Osteoblast (primary cell): ENCODE measurements at places on chromosomes 1 and 21. TPM values are rescaled to one million over a fixed set of nuclear protein-coding genes. Genes with fewer than 3 reads are reported as not detected.

GRCh38 chr21:42553435-42553834 is 39.8 kb downstream of the SLC37A1 start:
- no peaks in the 10 kb centered on the region for H3K27me3 ChIP-seq
- H3K4me3 ChIP-seq, result no peak overlapping the region
- no peaks in the 10 kb centered on the region for H3K36me3 ChIP-seq
- H3K4me1 ChIP-seq, result no peaks in the 10 kb centered on the region
- no peak overlapping the region for H3K27ac ChIP-seq
- DNase-seq, result no peak

- H3K27me3 ChIP-seq, result no peaks in the 10 kb centered on the region
- peak overlapping the region; percentile 79 for H3K4me3 ChIP-seq
- H3K27ac ChIP-seq, result peak overlapping the region; percentile 23
- peaks cover 11% of the 10 kb centered on the region for H3K36me3 ChIP-seq
- DNase-seq, result peak; percentile 91
Measured at GRCh38 chr1:25800703-25801377, 847 bp downstream of the SELENON start.

DNA sequence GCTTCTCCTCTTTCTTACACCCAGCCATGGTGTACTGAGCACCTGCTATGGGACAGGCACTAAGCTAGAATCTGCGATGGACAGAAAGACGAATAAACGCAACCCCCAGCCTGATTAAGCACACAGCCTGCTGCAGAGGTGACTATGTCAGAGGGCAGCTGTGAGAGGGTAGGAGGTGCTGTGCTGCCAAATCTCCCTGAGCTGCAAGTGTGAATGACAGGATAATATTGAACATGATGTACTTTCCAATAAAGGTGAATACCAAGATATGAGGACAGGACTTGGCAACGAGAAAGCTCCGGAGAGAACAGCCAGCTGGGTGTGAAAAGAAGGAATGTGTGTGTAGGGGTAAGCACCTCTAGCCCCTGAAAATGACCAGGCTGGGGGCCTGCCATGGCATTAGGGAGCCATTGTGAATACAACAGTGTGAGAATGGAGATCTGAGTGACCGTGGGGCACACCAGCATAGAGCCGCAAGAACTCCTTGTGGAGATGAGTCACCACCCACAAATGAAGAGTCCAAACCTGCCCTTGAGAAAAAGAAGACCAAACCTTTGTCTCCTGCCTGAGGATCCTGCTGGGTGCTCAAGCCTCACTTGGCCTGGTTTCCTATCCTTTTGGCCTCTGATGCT is 83.0 kb upstream of the ATF3 start:
- H3K4me3 ChIP-seq, result no peak overlapping the region
- no peak overlapping the region for H3K27ac ChIP-seq
- peaks cover 22% of the 10 kb centered on the region for H3K27me3 ChIP-seq
- H3K36me3 ChIP-seq, result no peaks in the 10 kb centered on the region

DNA sequence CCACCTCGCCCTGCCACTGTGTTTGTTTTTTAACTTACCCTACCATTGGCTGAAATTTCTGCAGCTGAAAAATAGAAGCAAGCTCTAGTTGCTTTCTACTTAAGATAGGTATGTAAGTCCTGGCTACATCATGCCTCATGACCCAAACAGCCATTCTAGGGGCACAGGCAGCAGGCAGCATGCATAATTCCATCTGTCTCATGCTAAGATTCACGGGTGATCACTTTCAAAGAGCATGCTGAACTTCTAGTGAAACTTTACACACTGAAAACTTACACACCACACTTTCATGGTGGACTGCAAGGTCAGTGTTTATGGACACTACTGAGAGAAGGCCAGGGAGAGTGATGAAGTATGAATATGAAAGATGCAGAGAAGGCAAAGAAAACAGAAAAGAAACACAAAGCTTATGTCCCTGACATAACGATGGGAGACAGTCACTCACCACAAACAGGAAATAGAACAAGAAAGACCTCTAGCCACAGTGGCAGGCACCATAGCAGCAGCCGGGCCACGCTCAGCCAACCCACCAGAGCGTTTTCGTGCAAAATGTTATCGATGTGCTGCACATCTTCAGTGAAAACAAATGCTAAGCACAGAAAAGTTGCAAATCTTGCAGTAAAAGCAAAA is 102.3 kb upstream of the TIAM1 start:
- H3K27me3 ChIP-seq, result no peaks in the 10 kb centered on the region
- no peak overlapping the region for H3K27ac ChIP-seq
- H3K4me1 ChIP-seq, result no peaks in the 10 kb centered on the region
- no peaks in the 10 kb centered on the region for H3K36me3 ChIP-seq

GRCh38 chr1:26787381-26787705 is 407 bp upstream of the PIGV start:
- peak overlapping the region; percentile 98 for H3K27ac ChIP-seq
- H3K27me3 ChIP-seq, result no peaks in the 10 kb centered on the region
- peak overlapping the region; percentile 76 for H3K4me3 ChIP-seq
- H3K36me3 ChIP-seq, result peaks cover 11% of the 10 kb centered on the region
- peaks cover 65% of the 10 kb centered on the region for H3K4me1 ChIP-seq

GRCh38 chr1:166882893-166883292 is 6.8 kb upstream of the TADA1 start:
- DNase-seq, result no peak
- H3K27ac ChIP-seq, result no peak overlapping the region
- no peak overlapping the region for H3K4me3 ChIP-seq
- no peaks in the 10 kb centered on the region for H3K4me1 ChIP-seq
- H3K27me3 ChIP-seq, result peaks cover 23% of the 10 kb centered on the region

DNA sequence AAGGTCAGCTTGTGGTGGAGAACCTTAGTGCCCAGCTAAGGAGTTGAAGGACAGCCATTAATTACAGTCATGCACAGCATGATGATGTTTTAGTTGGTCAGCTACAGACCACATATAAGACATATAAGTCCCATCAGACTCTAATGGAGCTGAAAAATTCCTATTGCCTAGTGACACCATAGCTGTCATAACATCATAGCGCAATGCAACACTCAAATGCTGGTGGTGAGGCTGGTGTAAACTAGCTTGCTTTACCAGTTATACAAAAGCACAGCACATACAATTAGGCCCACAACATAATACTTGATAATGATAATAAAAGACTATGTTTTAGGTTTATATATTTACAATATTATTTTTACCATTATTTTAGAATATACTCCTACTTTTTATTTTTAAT is 4.0 kb downstream of the ECHDC2 start:
- H3K4me3 ChIP-seq, result no peak overlapping the region
- no peak overlapping the region for H3K27ac ChIP-seq

The COPA gene
- total RNA-seq, result 282 and 335 TPM in 2 replicates

DNA sequence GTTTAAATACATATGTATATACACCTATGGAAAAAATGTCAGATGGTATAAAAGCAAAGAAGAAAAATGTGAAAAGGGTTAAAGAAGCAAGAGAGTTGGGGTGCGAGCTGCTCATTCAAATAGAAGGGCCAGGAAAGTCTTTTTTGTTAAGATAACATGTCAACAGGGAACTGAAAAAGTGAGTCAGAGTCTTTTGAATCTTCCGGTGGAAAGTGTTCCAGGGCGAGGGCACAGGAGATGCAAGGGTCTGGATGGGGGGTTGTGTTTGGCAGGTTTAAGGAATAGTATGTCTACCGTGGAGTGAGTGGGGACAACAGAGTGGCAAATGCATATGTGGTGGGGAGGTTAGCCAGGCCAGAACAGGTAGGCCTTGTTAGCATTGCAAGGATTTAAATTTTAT is 22.2 kb upstream of the GNG12 start:
- no peaks in the 10 kb centered on the region for H3K36me3 ChIP-seq
- no peaks in the 10 kb centered on the region for H3K27me3 ChIP-seq
- H3K4me3 ChIP-seq, result no peak overlapping the region
- no peak overlapping the region for H3K27ac ChIP-seq
- DNase-seq, result peak; percentile 31
- H3K4me1 ChIP-seq, result peaks cover 7% of the 10 kb centered on the region

The OPRD1 gene
- total RNA-seq, result not detected in 2 replicates

DNA sequence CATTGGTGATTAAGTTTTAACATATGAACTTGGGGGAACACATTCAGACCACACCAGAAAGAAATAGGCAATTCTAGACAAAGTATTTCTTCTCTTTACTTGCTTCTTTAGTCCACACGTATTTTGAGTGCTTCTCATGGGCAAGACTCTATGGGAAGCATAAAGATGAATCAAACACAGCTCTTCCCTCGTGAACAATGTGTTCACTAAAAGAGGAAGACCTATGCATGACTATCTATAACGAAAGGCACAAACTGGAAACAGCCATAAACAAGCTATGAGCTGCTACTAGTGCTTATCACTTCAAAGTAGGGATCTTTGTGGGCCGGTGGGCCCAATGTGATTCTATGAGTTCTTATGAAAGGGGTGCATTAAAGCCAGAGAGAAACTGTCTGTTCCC is 53.0 kb upstream of the PRDX6 start:
- no peaks in the 10 kb centered on the region for H3K36me3 ChIP-seq
- no peak overlapping the region for H3K27ac ChIP-seq
- no peaks in the 10 kb centered on the region for H3K27me3 ChIP-seq
- H3K4me1 ChIP-seq, result peaks cover 20% of the 10 kb centered on the region
- DNase-seq, result no peak

GRCh38 chr1:150764617-150765101 is 919 bp downstream of the CTSS start:
- H3K4me3 ChIP-seq, result peak overlapping the region; percentile 67
- H3K27ac ChIP-seq, result no peak overlapping the region
- DNase-seq, result no peak
- no peaks in the 10 kb centered on the region for H3K36me3 ChIP-seq
- peaks cover 11% of the 10 kb centered on the region for H3K4me1 ChIP-seq

The TNFRSF14 gene
- 29.2 and 36.6 TPM in 2 replicates for total RNA-seq

The TDRD10 gene
- total RNA-seq, result not detected in 2 replicates

- no peaks in the 10 kb centered on the region for H3K36me3 ChIP-seq
- no peaks in the 10 kb centered on the region for H3K27me3 ChIP-seq
- peak; percentile 95 for DNase-seq
- H3K27ac ChIP-seq, result peak overlapping the region; percentile 23
- peak overlapping the region; percentile 12 for H3K4me3 ChIP-seq
Measured at GRCh38 chr1:17212487-17213121, 7.7 kb downstream of the PADI1 start.

DNA sequence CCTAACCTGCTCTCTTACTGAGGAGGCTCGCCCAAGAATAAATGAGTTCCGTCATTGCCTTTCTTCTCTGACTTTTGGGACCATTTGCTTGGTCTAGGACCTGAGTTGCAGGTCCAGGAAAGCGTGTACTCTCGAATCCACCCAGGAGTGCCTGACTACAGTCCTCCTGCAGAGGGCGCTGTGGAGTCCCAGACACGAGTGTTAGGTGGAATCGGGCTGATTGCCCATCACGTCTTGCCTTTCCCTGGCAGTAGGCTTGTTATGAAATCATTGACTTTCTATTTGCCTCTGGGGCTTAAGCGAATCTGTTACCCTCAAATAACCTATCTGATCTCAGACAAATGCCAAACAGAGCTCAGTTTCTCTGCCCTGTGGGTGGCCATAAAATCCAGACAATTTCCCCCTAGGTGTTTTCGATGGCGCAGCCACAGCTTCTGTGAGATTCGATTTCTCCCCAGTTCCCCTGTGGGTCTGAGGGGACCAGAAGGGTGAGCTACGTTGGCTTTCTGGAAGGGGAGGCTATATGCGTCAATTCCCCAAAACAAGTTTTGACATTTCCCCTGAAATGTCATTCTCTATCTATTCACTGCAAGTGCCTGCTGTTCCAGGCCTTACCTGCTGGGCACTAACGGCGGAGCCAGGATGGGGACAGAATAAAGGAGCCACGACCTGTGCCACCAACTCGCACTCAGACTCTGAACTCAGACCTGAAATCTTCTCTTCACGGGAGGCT is at the start of gene IL20:
Gene IL20, plus strand, starts transcription at position 685 of the 733 bp plus-strand sequence. CDS start 230 bp downstream, outside the sequence.
- no peaks in the 10 kb centered on the region for H3K36me3 ChIP-seq
- H3K27me3 ChIP-seq, result peaks cover 20% of the 10 kb centered on the region
- H3K4me1 ChIP-seq, result peaks cover 4% of the 10 kb centered on the region
- H3K27ac ChIP-seq, result no peak within 1 kb of the TSS
- no peak within 1 kb of the TSS for H3K4me3 ChIP-seq

DNA sequence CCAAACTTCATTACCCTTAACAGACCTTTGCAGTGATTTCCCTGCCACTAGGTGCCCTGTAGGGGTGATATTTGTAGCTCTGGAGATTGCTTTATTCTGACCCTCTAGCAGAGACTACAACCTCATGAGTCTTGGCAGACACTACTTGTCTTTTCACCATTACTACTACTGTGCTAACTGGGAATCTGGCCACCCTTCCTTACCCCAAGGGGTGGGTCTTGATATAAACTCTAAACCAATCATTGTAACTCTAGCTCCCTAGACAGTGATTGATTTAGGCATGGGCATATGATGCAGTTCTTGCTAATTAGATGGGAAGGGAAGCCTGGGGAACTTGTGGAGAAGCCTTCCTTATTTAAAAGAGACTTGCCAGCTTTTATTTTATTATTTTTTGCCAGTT is 3.9 kb downstream of the KPNA6 start:
- no peaks in the 10 kb centered on the region for H3K27me3 ChIP-seq
- H3K36me3 ChIP-seq, result no peaks in the 10 kb centered on the region
- no peak overlapping the region for H3K27ac ChIP-seq
- DNase-seq, result no peak
- no peak overlapping the region for H3K4me3 ChIP-seq

GRCh38 chr1:200965111-200965805 is 58.3 kb downstream of the KIF21B start:
- no peak for DNase-seq
- no peak overlapping the region for H3K4me3 ChIP-seq
- peaks cover 21% of the 10 kb centered on the region for H3K27me3 ChIP-seq

GRCh38 chr1:111517469-111518225 is 14.2 kb upstream of the ADORA3 start:
- no peaks in the 10 kb centered on the region for H3K36me3 ChIP-seq
- no peaks in the 10 kb centered on the region for H3K27me3 ChIP-seq
- no peak for DNase-seq

DNA sequence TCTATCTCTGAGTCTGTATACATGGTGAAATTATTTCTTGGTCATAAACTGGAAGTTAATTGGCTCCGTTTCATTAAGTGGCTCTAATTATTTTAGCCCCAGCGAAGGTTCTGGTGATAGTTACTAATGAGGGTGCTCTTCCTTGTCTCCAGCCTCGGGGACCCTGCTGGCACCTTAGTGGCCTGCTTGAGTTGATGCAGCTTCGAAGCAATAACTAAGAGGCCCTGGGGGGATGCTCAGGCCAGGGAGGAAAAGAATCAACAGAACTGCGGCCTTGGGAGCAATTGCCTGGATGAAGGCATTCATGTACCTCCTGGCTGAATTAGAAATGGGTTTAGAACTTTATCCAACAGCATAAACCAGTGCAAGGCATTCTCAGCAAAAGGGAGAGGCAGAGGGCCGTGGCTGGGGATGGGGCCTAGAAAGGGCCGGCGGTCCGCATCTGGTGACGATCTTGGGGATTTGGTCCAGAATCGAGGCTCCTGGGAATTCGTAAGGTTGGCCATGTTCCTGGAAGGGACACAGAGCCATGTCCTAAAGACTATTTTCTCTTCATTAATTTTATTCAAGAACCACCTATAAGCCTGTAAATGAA is 100.0 kb upstream of the AJAP1 start:
- H3K27me3 ChIP-seq, result no peaks in the 10 kb centered on the region
- no peak overlapping the region for H3K27ac ChIP-seq
- H3K4me3 ChIP-seq, result no peak overlapping the region
- no peaks in the 10 kb centered on the region for H3K36me3 ChIP-seq
- H3K4me1 ChIP-seq, result no peaks in the 10 kb centered on the region

- no peaks in the 10 kb centered on the region for H3K27me3 ChIP-seq
- no peak overlapping the region for H3K27ac ChIP-seq
- DNase-seq, result peak; percentile 62
Measured at GRCh38 chr1:205256951-205257625, 29.3 kb downstream of the TMCC2 start.

- no peaks in the 10 kb centered on the region for H3K36me3 ChIP-seq
- H3K4me3 ChIP-seq, result no peak overlapping the region
- peaks cover 10% of the 10 kb centered on the region for H3K4me1 ChIP-seq
- H3K27me3 ChIP-seq, result no peaks in the 10 kb centered on the region
- H3K27ac ChIP-seq, result no peak overlapping the region
- DNase-seq, result no peak
Measured at GRCh38 chr1:55812281-55812680, 597.1 kb upstream of the USP24 start.
